ENCODE measurements at places on chromosomes 7 and 10. TPM values are rescaled to one million over a fixed set of nuclear protein-coding genes. Genes with fewer than 3 reads are reported as not detected.

Gene PKD2L1
- not detected for total RNA-seq

GRCh38 chr10:5538892-5539651 lies 14.3 kb downstream of the CALML3 start:
- no peak overlapping the region for H3K4me3 ChIP-seq
- no peak for DNase-seq

GRCh38 chr7:106485031-106485551 lies 175.9 kb downstream of the CCDC71L start:
- H3K36me3 ChIP-seq, result no peaks in the 10 kb centered on the region
- H3K4me3 ChIP-seq, result no peak overlapping the region
- peak overlapping the region; percentile 70 for H3K27ac ChIP-seq
- H3K4me1 ChIP-seq, result peaks cover 12% of the 10 kb centered on the region
- H3K27me3 ChIP-seq, result no peaks in the 10 kb centered on the region

DNA sequence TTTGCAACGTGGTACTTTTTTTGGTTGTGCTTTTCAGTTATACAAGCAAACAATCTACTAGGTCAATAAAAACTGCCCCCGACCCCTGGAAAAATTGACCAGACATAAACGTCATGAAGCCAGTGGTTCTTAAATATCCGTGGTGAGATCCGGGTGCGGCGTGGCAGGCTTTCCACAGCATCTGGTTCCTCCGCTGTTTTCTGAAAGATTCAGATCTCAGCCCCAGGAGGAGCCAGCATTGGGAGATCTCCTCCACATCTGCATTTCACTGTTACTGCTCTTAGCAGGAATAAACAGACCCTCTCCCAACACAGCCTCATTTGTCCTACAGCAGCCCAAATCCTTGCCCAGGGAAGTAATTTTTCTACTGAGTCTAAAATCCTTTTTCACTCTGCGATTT lies 664.3 kb upstream of the FOXK1 start:
- no peaks in the 10 kb centered on the region for H3K27me3 ChIP-seq
- no peak overlapping the region for H3K4me3 ChIP-seq
- no peaks in the 10 kb centered on the region for H3K36me3 ChIP-seq
- H3K27ac ChIP-seq, result no peak overlapping the region

- H3K4me3 ChIP-seq, result no peak overlapping the region
- H3K36me3 ChIP-seq, result no peaks in the 10 kb centered on the region
- H3K4me1 ChIP-seq, result peaks cover 71% of the 10 kb centered on the region
- H3K27ac ChIP-seq, result peak overlapping the region; percentile 68
- DNase-seq, result no peak
Observed at GRCh38 chr10:119296703-119297102, 89.3 kb downstream of the GRK5 start.

GRCh38 chr10:117736655-117737054 lies 194.1 kb downstream of the EMX2 start:
- peaks cover 4% of the 10 kb centered on the region for H3K4me1 ChIP-seq
- no peak for DNase-seq
- peaks cover 14% of the 10 kb centered on the region for H3K27me3 ChIP-seq

Gene GRM3
- total RNA-seq, result not detected

DNA sequence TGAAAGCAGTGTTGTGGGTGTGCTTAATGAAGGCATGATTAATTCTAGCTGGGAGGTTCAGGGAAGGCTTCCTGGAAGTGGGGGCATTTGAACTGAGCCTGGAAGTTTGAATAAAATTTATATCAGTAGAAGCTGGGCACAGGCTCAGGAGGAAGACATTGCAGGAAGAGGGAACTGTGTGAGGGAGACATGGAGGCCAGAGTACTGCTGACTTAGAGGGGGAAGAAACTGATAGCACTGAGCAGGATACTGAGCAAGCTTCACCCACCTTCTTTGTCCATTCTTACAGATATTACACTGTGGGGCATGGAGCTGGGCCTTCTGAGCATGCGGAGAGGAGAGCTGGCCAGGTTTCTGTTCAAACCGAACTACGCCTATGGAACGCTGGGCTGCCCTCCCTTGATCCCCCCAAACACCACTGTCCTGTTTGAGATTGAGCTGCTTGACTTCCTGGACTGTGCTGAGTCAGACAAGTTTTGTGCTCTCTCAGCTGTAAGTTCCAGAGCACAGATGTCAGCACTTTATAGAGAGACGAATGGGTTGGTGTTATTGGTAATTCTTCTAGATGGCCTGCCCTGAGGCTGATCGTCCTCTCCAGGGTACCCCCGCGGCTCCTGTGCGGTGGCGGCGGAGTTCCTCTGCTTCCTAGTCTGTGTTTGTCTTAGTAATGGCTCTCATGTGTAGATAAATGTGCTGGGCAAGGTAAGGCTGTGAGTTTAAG lies 2.1 kb downstream of the FKBP6 start:
- no peaks in the 10 kb centered on the region for H3K4me1 ChIP-seq
- no peaks in the 10 kb centered on the region for H3K36me3 ChIP-seq
- H3K27ac ChIP-seq, result no peak overlapping the region
- H3K4me3 ChIP-seq, result no peak overlapping the region
- H3K27me3 ChIP-seq, result no peaks in the 10 kb centered on the region

DNA sequence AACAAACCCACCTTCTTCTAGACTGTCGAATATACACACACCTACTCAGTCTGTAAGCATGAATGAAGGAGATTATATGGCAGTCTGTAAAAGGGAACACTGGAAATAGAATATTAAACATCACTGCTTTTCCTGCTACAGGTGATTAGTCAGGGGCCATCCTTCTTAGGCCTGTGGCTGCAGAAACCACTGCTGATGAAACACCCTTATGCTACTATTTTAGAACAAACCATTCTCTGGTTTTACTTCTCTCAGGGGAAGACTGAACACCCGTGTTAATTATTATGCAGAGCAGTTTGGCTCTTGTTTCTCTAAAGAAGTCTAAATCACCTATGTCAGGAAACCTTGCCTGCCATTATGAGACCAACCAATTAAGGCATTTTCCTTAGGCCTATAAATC lies 351.1 kb upstream of the KLF6 start:
- no peak overlapping the region for H3K4me3 ChIP-seq
- H3K36me3 ChIP-seq, result no peaks in the 10 kb centered on the region
- no peaks in the 10 kb centered on the region for H3K27me3 ChIP-seq
- H3K4me1 ChIP-seq, result peaks cover 6% of the 10 kb centered on the region

DNA sequence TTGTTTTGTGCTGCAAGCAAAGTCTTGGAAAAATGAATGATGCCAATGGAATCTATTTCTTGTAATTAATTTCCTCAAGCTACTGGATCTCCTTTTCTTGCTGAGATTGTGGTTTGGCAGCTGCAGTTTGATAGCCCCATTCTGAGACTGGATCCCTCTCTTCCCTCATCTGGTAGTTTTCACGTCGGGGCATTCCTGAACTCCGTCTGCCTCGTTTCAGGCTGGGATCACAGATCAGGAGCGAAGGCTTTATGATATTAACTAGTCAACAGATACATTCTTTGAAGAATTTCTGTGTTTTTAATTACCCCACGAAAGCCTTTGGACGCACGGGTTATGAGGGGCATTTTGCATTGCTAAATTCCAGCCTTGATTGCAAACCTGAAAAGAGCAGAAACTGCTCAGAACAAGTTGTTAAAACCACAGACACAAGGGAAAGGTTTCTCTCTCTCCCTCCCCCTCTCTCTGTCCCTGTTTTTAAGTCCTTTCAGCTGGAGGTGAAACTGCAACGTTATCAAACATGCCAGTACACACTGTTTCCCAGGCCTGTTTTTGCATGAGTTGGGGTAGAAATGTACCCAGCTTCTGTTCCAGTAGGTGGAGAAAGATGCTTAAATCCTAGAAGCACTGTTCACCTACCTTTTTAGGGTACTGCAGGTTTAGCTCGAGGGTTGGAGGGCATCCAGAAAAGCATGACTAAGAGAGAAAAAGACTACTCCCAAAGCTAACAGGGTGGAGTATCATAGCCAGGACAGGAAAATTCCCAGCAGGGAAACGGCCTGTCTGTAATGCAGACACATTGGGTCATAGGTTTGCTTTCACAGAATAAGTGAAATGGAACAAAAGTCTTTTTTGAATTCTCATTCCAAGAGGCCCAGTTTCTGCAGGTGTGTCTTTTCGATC lies 124.3 kb downstream of the CUX1 start:
- no peak for DNase-seq
- H3K27me3 ChIP-seq, result no peaks in the 10 kb centered on the region
- no peak overlapping the region for H3K4me3 ChIP-seq
- peak overlapping the region; percentile 90 for H3K27ac ChIP-seq
- peaks cover 87% of the 10 kb centered on the region for H3K4me1 ChIP-seq

GRCh38 chr7:5523052-5523711 lies 99.5 kb upstream of the TNRC18 start:
- H3K36me3 ChIP-seq, result peaks cover 42% of the 10 kb centered on the region
- H3K4me1 ChIP-seq, result peaks cover 16% of the 10 kb centered on the region
- no peak overlapping the region for H3K4me3 ChIP-seq
- no peak for DNase-seq

- no peaks in the 10 kb centered on the region for H3K27me3 ChIP-seq
- DNase-seq, result no peak
- H3K4me1 ChIP-seq, result peaks cover 15% of the 10 kb centered on the region
- no peak overlapping the region for H3K27ac ChIP-seq
- H3K4me3 ChIP-seq, result no peak overlapping the region
Observed at GRCh38 chr7:105742787-105743186, 133.6 kb downstream of the ATXN7L1 start.

Gene AKR1D1
- total RNA-seq, result not detected

DNA sequence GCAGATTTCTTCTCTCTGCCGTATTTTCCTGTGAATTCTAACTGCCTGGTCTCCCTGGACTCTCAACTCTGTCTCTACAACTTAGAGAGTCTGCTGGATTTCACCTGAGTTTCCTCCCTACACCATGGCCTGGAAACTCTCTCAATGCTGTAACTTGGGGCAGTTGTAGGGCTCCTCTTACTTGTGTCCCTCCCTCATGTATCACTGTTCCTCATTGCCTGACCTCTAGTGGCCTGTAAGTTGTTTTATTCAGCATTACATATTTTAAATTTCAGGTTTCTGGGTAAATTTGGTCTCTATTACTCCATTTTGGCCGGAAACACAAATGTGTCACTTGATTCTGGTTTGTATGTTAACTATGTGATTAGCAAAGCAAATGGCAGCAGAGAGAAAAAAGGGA lies 70.9 kb downstream of the DYNC1I1 start:
- no peaks in the 10 kb centered on the region for H3K36me3 ChIP-seq
- H3K27ac ChIP-seq, result no peak overlapping the region
- no peak overlapping the region for H3K4me3 ChIP-seq
- H3K27me3 ChIP-seq, result no peaks in the 10 kb centered on the region
- no peak for DNase-seq
- H3K4me1 ChIP-seq, result no peaks in the 10 kb centered on the region

DNA sequence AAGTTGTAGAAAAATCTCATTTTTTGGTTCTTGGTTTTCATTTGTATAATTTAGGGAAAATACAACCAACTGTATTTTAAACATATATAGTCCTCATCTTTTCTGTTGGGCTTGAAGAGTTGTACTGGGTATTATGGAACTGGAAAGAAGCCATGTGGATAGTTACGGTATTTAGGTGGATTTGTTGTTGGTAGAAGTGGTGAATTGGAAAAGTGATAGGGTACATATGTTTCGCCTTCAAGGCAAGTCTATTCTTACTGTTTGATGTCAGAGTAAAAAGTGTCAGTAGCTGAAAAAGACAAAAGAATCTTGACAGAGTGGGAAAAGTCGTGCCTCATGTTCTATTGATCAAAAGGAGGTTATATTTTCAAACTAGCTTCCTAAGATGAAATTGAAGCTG lies 64.6 kb downstream of the GBF1 start:
- no peaks in the 10 kb centered on the region for H3K36me3 ChIP-seq
- peaks cover 58% of the 10 kb centered on the region for H3K4me1 ChIP-seq
- DNase-seq, result no peak
- H3K27me3 ChIP-seq, result no peaks in the 10 kb centered on the region
- H3K4me3 ChIP-seq, result no peak overlapping the region

DNA sequence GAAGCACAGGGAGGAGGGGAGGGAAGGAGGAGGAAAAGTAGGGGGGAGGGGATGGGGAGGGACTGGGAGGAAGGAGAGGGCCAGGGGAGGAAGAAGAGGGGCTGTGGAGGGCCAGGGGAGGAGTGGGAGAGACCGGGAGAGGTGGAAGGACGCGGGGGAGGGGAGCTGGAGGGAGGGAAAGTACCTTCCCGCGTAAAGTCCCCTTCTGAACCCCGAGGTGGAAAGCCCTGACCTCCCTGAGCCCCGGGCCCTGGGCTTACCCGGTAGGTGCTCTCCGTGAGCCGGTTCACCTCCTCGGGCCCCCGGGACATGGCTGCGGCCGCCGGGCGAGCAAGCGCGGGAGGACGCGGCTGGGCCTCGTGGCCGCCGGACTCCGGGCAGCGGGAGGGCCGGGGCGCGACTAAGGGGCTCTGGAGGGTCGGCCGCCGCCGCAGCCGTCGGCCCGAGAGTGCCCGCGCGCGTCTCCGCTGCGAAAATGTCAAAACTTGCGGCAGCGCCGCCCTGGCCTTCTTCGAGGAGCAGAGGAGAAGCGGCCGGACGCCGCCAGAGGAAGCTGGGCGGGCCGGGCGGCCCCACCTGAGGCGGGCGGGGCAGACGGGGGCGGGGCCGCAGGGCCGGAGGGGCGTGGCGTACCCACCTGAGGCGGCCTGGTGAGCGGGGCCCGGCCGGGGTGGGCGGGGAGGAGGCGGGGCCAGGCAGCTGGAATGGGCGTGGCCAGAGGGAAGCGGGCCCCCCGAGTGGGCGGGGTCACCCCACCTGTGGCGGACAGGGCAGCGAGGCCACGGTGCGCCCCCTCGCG lies at the start of gene BAIAP2L1:
Gene BAIAP2L1, minus strand, starts transcription at position 549 of the 799 bp plus-strand sequence. Its CDS starts 238 bp downstream, at position 311.
- H3K36me3 ChIP-seq, result no peaks in the 10 kb centered on the region
- H3K4me1 ChIP-seq, result peaks cover 19% of the 10 kb centered on the region
- no peak for DNase-seq
- H3K27ac ChIP-seq, result peak within 1 kb of the TSS; percentile 46

Gene SNCG
- total RNA-seq, result 13.3 TPM

Gene CALHM3
- total RNA-seq, result not detected

GRCh38 chr7:105841866-105842265 lies 34.5 kb downstream of the ATXN7L1 start:
- no peak overlapping the region for H3K4me3 ChIP-seq
- no peaks in the 10 kb centered on the region for H3K36me3 ChIP-seq
- no peak overlapping the region for H3K27ac ChIP-seq
- no peaks in the 10 kb centered on the region for H3K27me3 ChIP-seq

DNA sequence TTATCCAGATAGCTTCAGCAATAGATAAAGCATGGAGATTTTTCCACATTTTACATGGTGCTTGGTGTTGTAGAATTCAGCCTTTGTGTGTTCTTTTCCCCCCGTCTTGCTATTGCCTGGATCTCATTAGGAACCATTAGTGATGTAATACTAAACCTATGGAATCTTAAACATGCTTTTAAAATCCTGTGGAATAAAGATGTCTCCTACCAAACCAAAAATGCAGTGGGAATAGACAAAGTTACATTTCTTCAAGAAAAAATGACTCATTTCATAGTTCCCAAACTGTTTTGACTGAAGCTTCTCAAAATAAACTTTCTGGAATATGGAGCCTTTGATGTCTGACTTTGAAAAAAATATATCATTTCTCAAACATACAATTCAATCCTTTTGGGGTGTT lies 44.0 kb downstream of the CALD1 start:
- DNase-seq, result no peak
- peak overlapping the region; percentile 83 for H3K27ac ChIP-seq
- no peak overlapping the region for H3K4me3 ChIP-seq
- H3K27me3 ChIP-seq, result no peaks in the 10 kb centered on the region
- H3K36me3 ChIP-seq, result peaks cover 6% of the 10 kb centered on the region

Gene SPOCK2
- 6.8 TPM for total RNA-seq

Gene CCDC172
- total RNA-seq, result not detected

- no peak for DNase-seq
- no peak overlapping the region for H3K4me3 ChIP-seq
- H3K36me3 ChIP-seq, result peaks cover 52% of the 10 kb centered on the region
Observed at GRCh38 chr7:23158546-23158945, 23.3 kb upstream of the NUP42 start.
